ENCODE measurements at places on chromosomes 12 and 14. TPM values are rescaled to one million over a fixed set of nuclear protein-coding genes. Genes with fewer than 3 reads are reported as not detected.

CRY1 gene
- 31.1 TPM for total RNA-seq

PTPRR gene
- not detected for total RNA-seq

GPR132 gene
- 49.2 TPM for total RNA-seq

PTCSC3 gene
- total RNA-seq, result not detected

RNU4-1 gene
- total RNA-seq, result 1,200 TPM

GRCh38 chr12:113524495-113524894, 52.8 kb upstream of the LHX5 start:
- no peaks in the 10 kb centered on the region for H3K27me3 ChIP-seq
- H3K4me3 ChIP-seq, result no peak overlapping the region
- H3K27ac ChIP-seq, result no peak overlapping the region
- no peaks in the 10 kb centered on the region for H3K4me1 ChIP-seq

GRCh38 chr14:65210822-65211182, 108.5 kb upstream of the MAX start:
- H3K36me3 ChIP-seq, result no peaks in the 10 kb centered on the region
- H3K4me1 ChIP-seq, result peaks cover 62% of the 10 kb centered on the region
- no peak for DNase-seq
- H3K27ac ChIP-seq, result no peak overlapping the region
- H3K4me3 ChIP-seq, result no peak overlapping the region

- no peaks in the 10 kb centered on the region for H3K36me3 ChIP-seq
- no peaks in the 10 kb centered on the region for H3K4me1 ChIP-seq
- H3K27ac ChIP-seq, result no peak overlapping the region
- no peak overlapping the region for H3K4me3 ChIP-seq
- DNase-seq, result no peak
These were observed 128.5 kb downstream of the SLC15A5 start for GRCh38 chr12:16148938-16149337.

DNA sequence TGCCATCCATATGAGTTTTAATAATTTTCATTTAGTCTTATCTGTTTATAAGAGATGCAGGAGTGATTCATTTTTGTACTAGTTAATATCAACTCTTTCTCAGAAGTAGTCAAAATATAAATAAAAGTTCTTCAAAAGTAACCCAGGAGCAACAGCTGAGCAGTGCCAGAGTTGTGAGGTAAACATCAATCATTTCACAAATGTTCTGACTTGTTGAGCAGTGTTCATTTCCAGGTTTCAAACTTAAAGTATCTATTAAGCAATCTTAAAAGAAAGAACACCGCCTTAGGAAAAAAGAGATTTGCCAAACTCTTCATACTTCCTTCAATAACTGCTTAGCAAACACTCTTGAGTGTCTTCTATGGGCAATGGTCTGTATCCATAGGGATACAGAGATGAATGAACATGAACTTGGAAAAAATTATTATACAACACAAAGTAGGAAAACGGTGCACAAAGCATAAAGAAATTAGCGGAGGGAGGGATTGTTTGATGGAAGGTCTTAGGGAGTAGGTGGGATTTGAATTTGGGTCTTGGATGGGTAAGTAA, 41.9 kb upstream of the POC1B start:
- no peaks in the 10 kb centered on the region for H3K36me3 ChIP-seq
- no peaks in the 10 kb centered on the region for H3K4me1 ChIP-seq
- no peak overlapping the region for H3K4me3 ChIP-seq

DNA sequence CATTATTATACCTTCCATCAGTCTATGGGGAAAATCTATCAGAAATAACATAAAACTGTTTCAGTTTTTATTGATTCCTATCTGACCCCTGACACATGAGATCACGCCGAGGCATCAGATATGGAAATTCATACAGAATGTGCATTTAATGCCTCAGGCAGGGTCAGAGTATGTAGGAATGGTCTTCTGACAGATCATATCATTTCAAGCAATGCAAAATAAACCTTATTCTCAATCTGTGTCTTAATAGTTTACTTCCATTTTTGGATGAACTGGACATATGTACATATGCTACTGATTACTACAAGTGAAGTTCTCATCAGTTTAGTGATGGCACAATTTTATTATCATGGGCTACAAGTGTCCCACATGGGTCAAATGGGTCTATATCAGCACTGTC, 150.0 kb downstream of the ANKS1B start:
- no peak for DNase-seq
- H3K4me1 ChIP-seq, result no peaks in the 10 kb centered on the region
- H3K36me3 ChIP-seq, result no peaks in the 10 kb centered on the region
- no peak overlapping the region for H3K4me3 ChIP-seq
- H3K27me3 ChIP-seq, result no peaks in the 10 kb centered on the region

DNA sequence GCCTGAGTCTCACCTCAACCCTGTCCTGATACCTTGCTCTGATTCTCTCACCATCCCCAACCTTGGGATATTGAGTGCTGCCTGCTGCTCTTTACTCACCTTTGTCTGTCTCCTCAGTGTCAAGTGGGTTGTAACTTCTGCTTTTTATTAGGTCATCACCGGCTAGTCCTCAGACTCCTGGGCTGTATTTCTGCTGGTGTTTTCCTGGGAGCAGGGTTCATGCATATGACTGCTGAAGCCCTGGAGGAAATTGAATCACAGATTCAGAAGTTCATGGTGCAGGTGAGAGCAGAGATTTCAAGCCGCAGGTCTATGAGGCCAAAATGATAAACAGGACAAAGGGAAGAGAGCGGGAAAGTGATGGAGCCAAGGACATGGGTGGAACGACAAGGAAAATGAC, 498 bp downstream of the SLC39A2 start:
- H3K27ac ChIP-seq, result no peak overlapping the region
- no peaks in the 10 kb centered on the region for H3K4me1 ChIP-seq
- no peak overlapping the region for H3K4me3 ChIP-seq
- H3K27me3 ChIP-seq, result no peaks in the 10 kb centered on the region

DNA sequence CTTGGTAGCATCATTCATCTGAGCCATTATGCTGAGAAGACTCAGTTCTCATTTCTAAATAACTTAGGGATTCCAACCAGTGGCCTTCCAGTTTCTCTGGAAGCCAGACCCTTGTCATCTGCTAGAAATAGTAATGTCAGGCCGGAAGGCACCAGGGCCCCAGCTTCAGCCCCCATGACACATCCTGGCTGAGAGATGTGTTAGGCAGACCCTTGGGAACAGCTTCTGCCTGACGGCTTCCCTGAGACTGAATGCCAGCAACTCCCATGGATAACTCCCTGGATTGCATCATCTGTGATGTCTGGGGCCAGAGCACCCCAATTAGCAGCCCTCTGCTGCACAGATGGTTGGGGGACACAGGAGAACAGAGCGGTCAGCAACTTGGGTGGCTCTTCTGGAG, 583.5 kb upstream of the TBX3 start:
- H3K4me3 ChIP-seq, result no peak overlapping the region
- DNase-seq, result no peak
- no peaks in the 10 kb centered on the region for H3K36me3 ChIP-seq
- no peaks in the 10 kb centered on the region for H3K4me1 ChIP-seq

GRCh38 chr12:89023936-89024335, 328.4 kb downstream of the DUSP6 start:
- H3K27ac ChIP-seq, result no peak overlapping the region
- no peak for DNase-seq
- H3K27me3 ChIP-seq, result no peaks in the 10 kb centered on the region

DNA sequence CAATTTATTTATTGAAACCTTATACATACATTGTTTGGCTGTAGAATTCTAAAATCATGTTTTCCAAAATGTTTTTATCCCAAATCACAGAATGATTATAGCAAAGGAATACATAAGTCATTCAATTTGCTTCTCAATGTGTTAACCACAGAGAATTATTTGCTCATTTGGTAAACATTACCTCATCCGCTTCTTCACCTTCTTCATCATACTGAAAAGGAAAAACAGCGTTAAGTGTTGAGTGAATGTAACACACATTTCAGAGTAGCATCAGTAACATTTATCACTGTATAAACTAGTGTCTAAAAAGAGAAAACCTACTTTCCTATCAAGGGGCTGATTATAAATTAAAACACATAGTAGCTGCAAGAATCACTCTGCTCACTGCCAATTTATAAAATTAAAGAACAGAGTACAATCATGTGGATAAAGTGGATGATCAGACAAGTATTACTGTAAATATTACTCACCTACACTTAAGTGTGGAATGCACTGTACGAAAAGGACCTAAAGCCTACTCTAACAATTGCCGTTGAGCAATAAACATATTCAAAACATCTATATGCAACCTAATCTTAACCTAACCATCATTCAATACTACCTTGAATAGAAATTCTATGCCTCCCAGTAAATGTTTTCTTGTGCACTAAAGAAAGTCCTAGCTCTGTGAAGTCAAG, 18.1 kb upstream of the PHLDA1 start:
- H3K27me3 ChIP-seq, result no peaks in the 10 kb centered on the region
- H3K27ac ChIP-seq, result no peak overlapping the region
- no peaks in the 10 kb centered on the region for H3K4me1 ChIP-seq
- peaks cover 26% of the 10 kb centered on the region for H3K36me3 ChIP-seq
- no peak for DNase-seq

DNA sequence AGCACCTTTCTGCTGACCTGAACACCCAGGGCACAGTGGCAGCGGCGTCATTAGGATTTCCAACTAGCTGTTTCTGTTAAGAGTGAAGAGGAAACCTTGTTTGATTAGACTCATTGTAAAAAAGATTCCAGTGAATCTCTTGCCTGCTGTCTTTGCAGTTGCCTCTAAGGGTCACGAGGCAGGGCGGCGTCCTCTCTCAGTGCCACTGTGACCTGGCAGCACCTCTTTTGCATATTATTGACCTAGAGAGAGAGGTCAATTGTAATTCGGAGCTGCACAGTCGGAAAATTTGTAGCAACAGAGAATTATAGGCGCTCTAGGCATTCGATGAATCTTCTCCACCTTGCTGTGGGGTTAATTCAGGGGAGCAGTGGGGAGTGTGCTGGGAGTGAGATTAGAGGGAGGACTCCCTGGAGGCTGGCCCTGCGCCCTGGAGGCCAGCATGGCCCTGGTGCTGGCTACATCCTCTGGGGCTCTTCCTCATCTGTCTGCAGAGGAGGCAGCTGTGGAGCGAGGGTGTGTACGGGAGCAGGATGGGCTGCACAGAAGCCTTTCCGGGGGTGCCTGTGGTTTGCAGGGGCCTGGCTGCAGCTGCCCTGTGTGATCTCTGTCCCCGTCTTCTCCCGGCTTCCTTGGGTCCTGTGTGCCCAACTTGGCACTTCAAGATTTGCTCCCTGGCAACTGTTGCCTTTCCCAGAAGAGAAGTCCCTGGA, 14.3 kb downstream of the PACS2 start:
- no peak overlapping the region for H3K4me3 ChIP-seq
- H3K36me3 ChIP-seq, result no peaks in the 10 kb centered on the region
- no peak overlapping the region for H3K27ac ChIP-seq
- DNase-seq, result no peak

DNA sequence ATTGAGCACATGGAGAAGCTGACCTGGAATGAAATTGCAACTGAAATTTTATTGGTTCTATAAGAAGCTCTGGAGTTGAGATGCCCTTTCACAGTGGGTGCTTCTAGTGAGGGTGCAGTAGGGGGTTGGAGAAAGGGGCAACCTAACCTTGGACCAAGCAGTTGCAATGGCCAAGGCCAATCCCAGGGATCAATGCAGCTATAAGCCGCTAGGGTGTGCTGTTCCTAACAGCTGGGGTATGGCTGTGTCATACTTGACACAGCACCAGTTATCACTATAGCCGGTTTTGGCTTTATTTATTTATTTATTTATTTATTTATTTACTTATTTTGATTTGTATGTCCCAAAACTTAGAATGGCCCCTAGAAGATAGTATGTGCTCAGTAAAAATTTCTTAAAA, 505.9 kb downstream of the FLRT2 start:
- no peaks in the 10 kb centered on the region for H3K27me3 ChIP-seq
- no peak overlapping the region for H3K4me3 ChIP-seq
- no peak overlapping the region for H3K27ac ChIP-seq
- no peak for DNase-seq
- peaks cover 5% of the 10 kb centered on the region for H3K4me1 ChIP-seq

GRCh38 chr14:27243365-27243764, 645.5 kb upstream of the NOVA1 start:
- no peak overlapping the region for H3K4me3 ChIP-seq
- H3K27ac ChIP-seq, result no peak overlapping the region
- H3K4me1 ChIP-seq, result no peaks in the 10 kb centered on the region
- DNase-seq, result no peak
- H3K36me3 ChIP-seq, result no peaks in the 10 kb centered on the region
- no peaks in the 10 kb centered on the region for H3K27me3 ChIP-seq

DNA sequence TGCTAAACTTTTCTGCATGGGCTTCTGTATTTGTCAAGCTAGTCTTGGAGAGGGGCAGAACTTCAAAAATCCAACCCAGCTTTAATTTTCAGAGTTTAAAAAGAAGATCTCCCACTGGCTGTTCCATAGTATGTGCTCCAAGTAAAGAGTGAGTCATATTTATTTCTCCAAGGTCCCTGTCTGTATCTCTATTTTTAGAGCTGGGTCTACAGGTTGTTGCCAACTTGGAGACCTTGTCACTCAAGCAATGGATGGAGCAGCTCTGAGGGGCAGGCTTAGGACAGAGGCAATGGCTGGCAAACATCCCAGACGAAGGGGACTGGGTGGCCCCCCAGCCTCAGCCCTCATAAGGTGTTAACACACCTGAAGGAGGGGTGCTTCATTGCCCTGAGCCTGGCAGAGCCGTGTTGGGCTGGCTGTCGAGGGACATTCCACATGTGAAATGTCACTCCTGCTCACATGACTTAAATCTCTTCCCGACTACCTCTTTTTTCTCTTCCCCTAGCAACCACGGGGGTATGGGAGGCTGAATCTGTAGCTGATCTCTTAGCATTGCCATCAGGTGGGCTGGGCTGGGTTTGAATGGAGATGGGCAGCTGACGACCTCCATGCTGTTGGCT, 103.1 kb downstream of the SMOC1 start:
- no peaks in the 10 kb centered on the region for H3K36me3 ChIP-seq
- H3K27ac ChIP-seq, result no peak overlapping the region
- H3K4me3 ChIP-seq, result no peak overlapping the region
